ENCODE measurements at places on chromosomes 5 and 9. TPM values are rescaled to one million over a fixed set of nuclear protein-coding genes. Genes with fewer than 3 reads are reported as not detected.

The MEGF10 gene
- polyA plus RNA-seq, result 0.68 TPM

The CBY3 gene
- polyA plus RNA-seq, result 0.16 TPM

The SLC36A2 gene
- 5.8 TPM for polyA plus RNA-seq

The OR13C3 gene
- polyA plus RNA-seq, result not detected

The SPINK13 gene
- not detected for polyA plus RNA-seq

The EXOC3 gene
- 38.2 TPM for polyA plus RNA-seq

The INSL4 gene
- polyA plus RNA-seq, result 0.04 TPM

The SPDL1 gene
- 1.7 TPM for polyA plus RNA-seq

The SPINK7 gene
- not detected for polyA plus RNA-seq

The SLC35D2 gene
- 5.3 TPM for polyA plus RNA-seq

The ZBED3 gene
- 1.4 TPM for polyA plus RNA-seq

The SYNPO gene
- 855 TPM for polyA plus RNA-seq

The CNTNAP3B gene
- 1.9 TPM for polyA plus RNA-seq

The DRD1 gene
- polyA plus RNA-seq, result not detected

The PCDHB3 gene
- polyA plus RNA-seq, result 0.31 TPM

The MYMK gene
- polyA plus RNA-seq, result 0.05 TPM
